Pericardium fibroblast (primary cell): ENCODE measurements at places on chromosomes 13 and 19. TPM values are rescaled to one million over a fixed set of nuclear protein-coding genes. Genes with fewer than 3 reads are reported as not detected.

ZNF723 gene
- total RNA-seq: not detected in 2 replicates

SYDE1 gene
- 54.3 and 76.3 TPM in 2 replicates for total RNA-seq

ACER1 gene
- total RNA-seq: not detected in 2 replicates

FCAR gene
- not detected in 2 replicates for total RNA-seq

LGALS14 gene
- total RNA-seq: not detected in 2 replicates

UBE2L5 gene
- not detected in 2 replicates for total RNA-seq

TARM1 gene
- total RNA-seq: not detected in 2 replicates

S1PR5 gene
- 1.1 and 5.4 TPM in 2 replicates for total RNA-seq

CRX gene
- total RNA-seq: not detected in 2 replicates

PSG3 gene
- not detected in 2 replicates for total RNA-seq

PGLYRP2 gene
- not detected in 2 replicates for total RNA-seq

GGN gene
- 0.23 and 0.43 TPM in 2 replicates for total RNA-seq

ZNF813 gene
- 1.4 and 1.8 TPM in 2 replicates for total RNA-seq

RGL3 gene
- 0.12 TPM in 1 of 2 replicates, not detected in the other for total RNA-seq

ATP4B gene
- 0.09 TPM in 1 of 2 replicates, not detected in the other for total RNA-seq

C5AR2 gene
- under 0.01 and 2.3 TPM in 2 replicates for total RNA-seq

SERPINE3 gene
- not detected in 2 replicates for total RNA-seq

HSPB6 gene
- total RNA-seq: 142 and 170 TPM in 2 replicates

SHISA2 gene
- 1.1 and 2.0 TPM in 2 replicates for total RNA-seq

ZNF677 gene
- total RNA-seq: 7.4 and 20.2 TPM in 2 replicates

MAB21L1 gene
- 0.09 TPM in 1 of 2 replicates, not detected in the other for total RNA-seq

EPSTI1 gene
- 10.3 and 10.5 TPM in 2 replicates for total RNA-seq

PNMA8B gene
- total RNA-seq: 3.0 and 4.2 TPM in 2 replicates

HCST gene
- total RNA-seq: not detected in 2 replicates

RFPL4A gene
- total RNA-seq: not detected in 2 replicates

SRRM5 gene
- total RNA-seq: 0.17 TPM in 1 of 2 replicates, not detected in the other

CRB3 gene
- total RNA-seq: not detected in 2 replicates
